ENCODE measurements at places on chromosomes 3 and 15.

DNA sequence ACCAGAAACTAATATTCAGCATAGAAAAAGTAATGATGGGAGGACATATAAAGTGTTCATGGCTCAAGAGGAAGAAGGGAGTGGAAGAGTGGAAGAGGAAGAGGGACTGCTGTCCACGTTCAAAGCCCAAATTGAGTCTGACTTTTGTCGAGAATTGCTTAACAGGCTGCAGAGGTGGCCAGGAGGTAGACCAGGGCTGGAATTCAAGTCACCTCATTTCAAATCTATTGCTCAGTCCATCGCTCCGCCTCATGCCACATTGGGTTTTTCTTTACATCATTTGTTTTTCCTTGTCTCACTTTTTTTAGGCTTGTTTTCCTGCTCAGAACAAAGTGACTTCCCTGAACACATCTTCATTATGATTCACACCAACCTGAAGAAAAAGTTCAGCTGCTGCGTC lies 97.0 kb downstream of the RPL39L start:
- DNase-seq: no peak

GRCh38 chr3:154152741-154153140 lies 31.6 kb downstream of the ARHGEF26 start:
- DNase-seq: no peak

GRCh38 chr15:33150971-33151370 lies 43.5 kb downstream of the FMN1 start:
- no peak for DNase-seq

- DNase-seq: no peak
These were observed 77.1 kb downstream of the CORO2B start for GRCh38 chr15:68655686-68656437.

DNA sequence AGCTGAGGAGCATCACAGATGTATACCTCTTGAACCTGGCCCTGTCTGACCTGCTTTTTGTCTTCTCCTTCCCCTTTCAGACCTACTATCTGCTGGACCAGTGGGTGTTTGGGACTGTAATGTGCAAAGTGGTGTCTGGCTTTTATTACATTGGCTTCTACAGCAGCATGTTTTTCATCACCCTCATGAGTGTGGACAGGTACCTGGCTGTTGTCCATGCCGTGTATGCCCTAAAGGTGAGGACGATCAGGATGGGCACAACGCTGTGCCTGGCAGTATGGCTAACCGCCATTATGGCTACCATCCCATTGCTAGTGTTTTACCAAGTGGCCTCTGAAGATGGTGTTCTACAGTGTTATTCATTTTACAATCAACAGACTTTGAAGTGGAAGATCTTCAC lies 3.0 kb downstream of the CCR8 start:
- no peak for DNase-seq

DNA sequence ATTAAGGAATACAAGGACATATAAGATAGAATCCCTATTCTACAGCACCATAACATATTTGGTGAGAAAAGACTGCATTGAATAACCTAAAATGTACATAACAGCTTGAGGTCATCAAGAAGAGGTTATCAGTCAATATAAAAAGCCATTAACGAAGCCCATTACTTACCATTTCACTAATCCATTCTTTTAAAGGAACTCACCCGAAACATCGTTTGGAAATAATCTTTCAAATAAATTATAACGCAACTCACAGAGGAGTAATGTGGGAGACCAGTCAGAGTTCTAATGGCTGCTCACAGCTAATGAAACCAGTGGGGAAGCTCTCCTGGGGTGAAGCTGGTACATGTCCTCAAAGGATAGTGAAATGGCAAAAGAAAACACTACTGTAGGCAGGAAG lies 188.4 kb downstream of the TBC1D5 start:
- no peak for DNase-seq

DNA sequence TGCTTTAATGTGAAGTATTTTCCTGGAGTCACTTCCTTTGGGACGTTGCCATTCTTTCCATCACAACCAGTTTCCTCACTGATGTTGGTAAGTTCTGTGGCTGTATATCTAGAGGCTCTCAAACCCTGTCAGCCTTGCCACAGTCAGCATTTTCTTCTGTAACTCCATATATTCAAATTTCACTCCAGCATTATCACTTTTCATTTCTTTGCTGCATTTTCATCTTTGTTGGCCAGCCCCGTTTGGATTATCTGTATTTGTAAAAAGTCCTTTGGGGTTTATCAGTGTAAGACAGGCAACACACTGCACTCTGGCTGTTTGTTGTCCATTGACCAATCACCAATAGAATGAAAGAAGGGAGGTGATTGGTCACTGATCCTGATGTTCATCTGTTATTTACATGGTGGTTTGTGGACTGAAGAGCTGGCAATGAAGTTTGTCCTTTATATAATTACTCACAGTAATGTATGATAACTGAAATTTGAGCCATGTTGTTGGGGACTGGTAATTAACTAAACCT lies 20.3 kb downstream of the GMPS start:
- DNase-seq: no peak

- no peak for DNase-seq
These were observed 83.3 kb downstream of the FILIP1L start for GRCh38 chr3:100030914-100031425.

DNA sequence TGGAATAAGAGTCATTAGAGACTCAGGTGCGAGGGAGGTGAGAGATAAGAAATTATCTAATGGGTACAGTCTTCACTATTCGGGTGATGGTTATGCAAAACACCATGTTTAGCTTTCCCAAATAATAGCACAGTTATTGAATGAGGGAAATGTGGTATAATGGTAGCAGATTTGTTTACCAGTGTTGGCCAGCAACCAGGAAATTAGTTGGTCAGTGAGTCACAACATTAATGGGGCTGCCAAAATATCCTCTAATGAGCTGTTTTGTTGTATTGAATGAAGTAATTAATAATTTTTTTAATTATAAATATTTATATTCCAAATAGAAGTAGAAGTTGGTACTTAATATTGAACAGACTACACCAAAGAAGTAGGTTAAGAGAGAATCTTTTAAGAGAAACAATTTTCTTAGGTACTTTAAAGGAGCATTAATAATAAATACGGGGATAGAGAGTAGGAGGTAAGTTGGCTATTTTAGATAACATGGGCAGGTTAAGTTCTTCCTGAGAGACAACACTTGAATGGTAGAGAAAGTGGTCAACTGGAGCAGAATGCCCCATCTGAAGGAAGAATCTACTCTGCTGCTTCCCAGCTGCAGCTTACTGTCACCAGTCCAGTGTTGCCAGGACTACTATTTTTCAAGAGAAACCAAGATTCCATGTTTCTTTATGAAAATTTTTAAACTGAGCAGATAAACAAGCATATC lies 218.8 kb downstream of the UBE2E2 start:
- no peak for DNase-seq

DNA sequence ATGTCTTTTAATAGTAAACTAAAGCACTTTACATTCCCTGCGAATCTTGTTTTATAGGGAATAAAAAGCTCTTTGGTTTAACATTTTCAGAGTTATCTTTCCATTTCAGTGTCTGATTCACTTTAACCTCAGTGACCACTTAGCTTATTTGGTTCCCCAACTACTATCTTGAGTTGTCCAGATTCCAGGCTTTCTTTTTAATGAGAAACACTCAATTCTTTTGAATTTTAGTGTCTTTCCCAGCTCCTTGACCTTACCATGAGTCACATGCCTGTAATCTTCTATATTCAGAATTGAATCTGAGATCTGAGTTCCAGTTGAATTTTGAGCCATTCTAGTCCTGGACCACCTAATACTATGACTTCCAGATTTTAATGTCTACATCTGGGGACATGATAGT lies 144.4 kb downstream of the KCNAB1 start:
- DNase-seq: no peak

GRCh38 chr15:25903024-25903581 lies 40.0 kb upstream of the ATP10A start:
- no peak for DNase-seq

GRCh38 chr3:190070622-190071347 lies 49.9 kb downstream of the P3H2 start:
- DNase-seq: no peak

- no peak for DNase-seq
These were observed 1.3 kb downstream of the STT3B start for GRCh38 chr3:31534065-31534425.
